ENCODE measurements at places on chromosomes 16 and 17. TPM values are rescaled to one million over a fixed set of nuclear protein-coding genes. Genes with fewer than 3 reads are reported as not detected.

DNA sequence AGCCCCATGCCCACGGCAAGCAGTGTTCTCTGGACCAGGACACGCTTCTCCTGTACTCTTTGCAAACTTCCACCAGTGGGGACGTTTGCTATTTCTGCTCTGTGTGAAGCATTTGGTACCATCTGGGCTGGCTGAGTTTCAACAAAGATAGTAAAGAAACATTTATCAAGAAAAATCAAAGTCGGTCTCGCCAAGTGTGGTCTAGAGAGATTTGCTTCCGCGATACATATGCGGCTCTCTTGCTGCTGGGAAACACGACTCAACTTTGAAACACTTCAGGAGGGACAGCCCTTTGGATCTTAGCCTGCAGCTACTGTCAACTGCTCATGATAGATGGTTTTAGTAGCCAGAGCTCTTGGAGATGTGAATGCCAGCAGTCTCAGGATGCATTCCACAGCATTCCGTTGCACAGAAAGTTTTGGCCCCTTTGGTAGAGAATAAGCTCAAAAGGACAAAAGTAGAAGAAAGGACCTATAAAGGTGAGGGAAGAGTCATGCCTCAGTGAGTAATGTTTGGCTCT, 168.2 kb upstream of the CACNG3 start:
- no peak for DNase-seq

The CASKIN1 gene
- under 0.01 TPM for total RNA-seq

DNA sequence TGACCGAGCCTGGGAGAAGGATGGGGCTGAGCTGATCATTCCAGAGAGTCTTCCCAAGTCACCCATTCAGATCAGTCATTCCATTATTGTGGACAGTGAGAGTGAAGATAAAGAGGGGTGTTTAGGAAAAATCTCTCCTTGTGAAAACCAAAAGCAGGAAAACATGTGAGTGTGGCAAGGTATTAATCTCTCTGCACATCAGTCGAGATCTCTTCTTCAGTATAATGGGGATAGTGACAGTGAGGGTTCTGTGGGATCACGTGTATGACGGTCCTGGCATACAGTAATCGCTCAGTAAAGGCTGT, 35.4 kb downstream of the CHD9 start:
- no peak for DNase-seq

The LPO gene
- not detected for total RNA-seq

GRCh38 chr17:11140501-11140900, 100.5 kb upstream of the SHISA6 start:
- DNase-seq = no peak

The SPIRE2 gene
- 2.4 TPM for total RNA-seq

The KRT222 gene
- not detected for total RNA-seq

DNA sequence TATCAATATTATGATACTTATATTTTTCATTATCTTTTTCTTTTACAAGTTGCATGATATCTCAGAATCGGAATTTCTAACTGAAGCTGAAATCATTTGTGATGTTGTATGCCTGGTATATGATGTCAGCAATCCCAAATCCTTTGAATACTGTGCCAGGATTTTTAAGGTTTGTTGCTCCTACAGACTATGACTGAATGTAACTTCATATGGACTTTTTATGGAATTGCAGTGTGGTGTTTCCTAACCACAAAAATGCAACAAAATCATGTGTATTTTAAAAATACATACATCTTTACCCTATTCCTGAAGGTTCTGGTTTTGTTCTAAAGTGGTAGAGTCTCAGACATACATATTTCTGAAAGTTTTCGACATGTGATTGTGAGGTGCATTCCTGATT, 58.8 kb upstream of the RHBDL3 start:
- DNase-seq = no peak

DNA sequence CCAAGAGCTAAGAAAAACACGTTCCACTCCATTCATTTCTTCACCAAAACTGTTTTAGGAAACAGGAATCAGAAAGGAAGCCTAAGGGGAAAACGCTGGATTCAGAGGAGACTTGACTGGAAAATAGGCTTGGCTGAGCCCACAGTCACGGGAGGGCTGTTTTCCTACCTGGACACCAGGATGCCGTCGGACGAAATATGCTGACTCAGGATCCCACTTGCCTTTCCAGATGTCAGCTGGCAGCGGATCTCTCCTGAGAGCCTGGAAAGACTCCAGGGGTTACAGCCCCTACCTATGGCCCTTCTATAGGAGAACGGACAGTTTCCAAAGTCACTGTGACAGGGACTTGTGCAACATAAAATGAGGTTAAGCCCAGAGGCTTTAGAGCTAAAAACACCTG, 245.1 kb downstream of the C16orf95 start:
- no peak for DNase-seq

All from lung microvascular endothelial cell (primary cell).